ENCODE measurements at places on chromosomes 2 and 18.

- DNase-seq = no peak
Measured at GRCh38 chr2:110934948-110935347, 185.8 kb upstream of the BCL2L11 start.

- DNase-seq = no peak
Measured at GRCh38 chr2:230312638-230313037, 14.4 kb upstream of the SP140L start.

DNA sequence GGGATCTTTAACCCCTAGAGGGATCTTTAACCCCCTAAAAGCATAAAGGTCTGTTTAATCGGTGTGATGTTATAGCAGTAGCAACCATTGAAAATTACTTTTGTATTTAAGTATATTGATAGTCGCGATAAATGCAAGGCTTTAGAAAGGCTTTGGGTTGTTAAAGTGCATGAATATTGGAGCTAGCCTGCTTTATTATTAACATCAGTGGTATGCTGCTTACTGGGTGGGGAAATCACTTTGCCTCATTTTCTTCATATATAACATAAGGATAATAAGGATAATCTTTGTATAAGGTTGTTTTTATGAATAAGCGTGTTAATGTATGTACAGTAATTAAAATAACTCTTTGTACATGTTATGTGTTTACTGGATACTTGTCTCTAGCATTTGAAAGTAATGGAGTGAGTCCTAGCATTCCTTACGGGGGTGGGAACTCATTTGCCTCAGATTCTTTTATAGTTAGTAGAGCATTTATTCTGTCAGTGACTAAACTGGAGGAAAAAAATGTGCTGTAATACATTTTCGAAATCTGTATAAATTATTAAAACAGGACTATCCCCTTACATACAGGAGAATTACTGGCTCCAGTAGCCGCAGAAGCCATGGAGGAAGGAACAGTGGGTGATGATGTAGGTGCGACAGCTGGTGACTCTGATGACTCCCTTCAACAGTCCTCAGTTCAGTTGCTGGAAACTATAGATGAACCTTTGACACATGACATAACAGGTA lies 122.2 kb downstream of the BIRC6 start:
- no peak for DNase-seq

- DNase-seq = no peak
Measured at GRCh38 chr2:128605931-128606330, 287.3 kb upstream of the HS6ST1 start.

GRCh38 chr18:10374636-10375293 lies 79.7 kb upstream of the APCDD1 start:
- DNase-seq = no peak
